ENCODE measurements at places on chromosomes 5 and 9.

- DNase-seq: no peak
These were observed 1.1 kb downstream of the IL4 start for GRCh38 chr5:132674671-132675506.

- no peak for DNase-seq
These were observed 195.5 kb downstream of the MAN2A1 start for GRCh38 chr5:109885205-109885604.

GRCh38 chr5:111227801-111228200 lies 3.6 kb downstream of the CAMK4 start:
- no peak for DNase-seq

GRCh38 chr9:90735952-90736351 lies 65.7 kb upstream of the SYK start:
- DNase-seq: no peak

DNA sequence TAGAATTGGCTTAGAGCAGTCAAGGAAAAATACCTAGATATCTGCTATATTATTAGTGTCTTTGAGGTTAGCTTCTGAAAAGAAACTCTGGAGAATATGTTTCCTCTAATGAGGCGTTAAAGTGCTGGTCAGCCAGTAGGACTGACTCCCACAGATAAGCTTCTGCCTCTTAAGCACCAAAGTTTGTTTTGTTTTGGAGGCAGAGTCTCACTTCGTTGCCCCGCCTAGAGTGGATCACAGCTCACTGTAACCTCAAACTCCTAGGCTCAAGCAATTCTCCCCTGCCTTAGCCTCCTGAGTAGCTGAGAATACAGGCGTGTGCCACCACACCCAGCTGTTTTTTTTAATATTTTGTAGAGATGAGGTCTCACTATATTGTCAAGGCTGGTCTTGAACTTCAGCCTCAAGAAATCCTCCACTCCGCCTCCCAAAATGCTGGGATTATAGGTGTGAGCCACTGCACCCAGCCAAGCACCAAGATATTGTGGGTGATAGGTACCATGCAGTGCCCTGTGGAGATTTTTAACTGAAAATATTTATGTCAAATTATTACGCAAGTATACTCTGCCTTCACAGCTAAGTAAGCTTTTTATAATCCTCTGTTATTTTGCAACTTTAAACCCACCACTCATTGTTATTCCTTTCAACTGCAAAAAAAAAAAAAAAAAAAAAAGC lies 24.7 kb upstream of the TMEM171 start:
- DNase-seq: no peak

- DNase-seq: no peak
These were observed 20.0 kb downstream of the RNF145 start for GRCh38 chr5:159189310-159189709.

GRCh38 chr5:38709678-38710306 lies 136.0 kb upstream of the OSMR start:
- DNase-seq: no peak

- no peak for DNase-seq
These were observed 169.6 kb downstream of the ASTN2 start for GRCh38 chr9:117245175-117245829.

- no peak for DNase-seq
These were observed 90.1 kb downstream of the ADAMTS6 start for GRCh38 chr5:65391591-65391990.

- DNase-seq: no peak
These were observed 187.5 kb upstream of the NR4A3 start for GRCh38 chr9:99634186-99634585.

DNA sequence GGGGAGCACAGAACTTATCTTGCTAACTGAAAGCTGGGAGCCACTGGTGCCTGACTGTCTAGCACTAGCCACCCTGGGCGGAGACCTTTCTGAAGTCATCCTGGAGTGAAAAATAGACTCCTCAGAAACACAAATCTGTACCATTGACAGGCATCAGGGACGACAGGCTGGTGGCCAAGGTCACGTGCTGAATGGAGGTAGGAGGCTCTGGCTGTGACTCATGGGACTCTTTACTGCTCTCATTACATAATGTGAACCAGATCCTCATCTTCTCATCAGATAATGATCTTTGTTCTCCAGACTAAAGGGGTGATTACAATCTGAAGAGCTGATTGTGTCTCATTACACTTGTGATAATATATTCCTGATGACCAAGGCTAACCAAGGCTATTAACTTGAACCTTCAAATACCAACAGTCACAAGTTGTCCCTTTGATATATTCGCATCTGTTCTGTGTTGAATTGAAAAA lies 91.8 kb downstream of the SEMA5A start:
- no peak for DNase-seq

DNA sequence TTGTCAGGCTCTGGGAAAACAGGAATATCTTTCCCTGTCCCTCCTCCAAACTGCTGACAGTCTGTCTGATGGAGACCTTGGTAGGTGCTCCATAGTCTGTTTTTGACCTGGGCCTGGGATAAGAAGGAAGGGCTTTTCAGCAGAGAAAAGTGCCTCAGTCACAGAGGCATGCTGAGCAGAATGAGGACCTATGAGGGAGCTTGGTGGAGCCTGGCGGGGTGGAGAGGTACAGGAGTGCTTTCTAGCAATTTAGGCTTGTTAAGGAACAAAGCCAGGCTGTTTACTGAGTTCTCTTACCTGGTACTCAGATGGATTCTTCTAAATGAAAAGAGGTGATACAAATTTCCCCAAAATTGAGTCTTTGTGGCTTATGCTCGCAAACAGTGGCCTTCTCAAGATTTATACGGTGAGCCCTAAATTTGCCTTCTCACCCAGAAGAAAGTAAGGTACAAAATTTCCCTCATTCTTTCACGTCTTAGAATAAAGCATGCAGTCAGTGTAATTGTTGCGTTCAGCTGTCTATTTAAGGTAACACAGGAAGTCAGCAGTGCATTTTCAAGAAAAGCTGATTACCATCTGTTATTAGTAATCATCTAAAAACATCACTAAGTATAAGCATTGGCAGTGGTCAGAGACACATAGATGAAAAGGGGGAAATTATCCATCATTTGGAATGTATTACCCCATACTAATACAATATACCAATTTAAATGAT lies 28.6 kb upstream of the IL13 start:
- no peak for DNase-seq

DNA sequence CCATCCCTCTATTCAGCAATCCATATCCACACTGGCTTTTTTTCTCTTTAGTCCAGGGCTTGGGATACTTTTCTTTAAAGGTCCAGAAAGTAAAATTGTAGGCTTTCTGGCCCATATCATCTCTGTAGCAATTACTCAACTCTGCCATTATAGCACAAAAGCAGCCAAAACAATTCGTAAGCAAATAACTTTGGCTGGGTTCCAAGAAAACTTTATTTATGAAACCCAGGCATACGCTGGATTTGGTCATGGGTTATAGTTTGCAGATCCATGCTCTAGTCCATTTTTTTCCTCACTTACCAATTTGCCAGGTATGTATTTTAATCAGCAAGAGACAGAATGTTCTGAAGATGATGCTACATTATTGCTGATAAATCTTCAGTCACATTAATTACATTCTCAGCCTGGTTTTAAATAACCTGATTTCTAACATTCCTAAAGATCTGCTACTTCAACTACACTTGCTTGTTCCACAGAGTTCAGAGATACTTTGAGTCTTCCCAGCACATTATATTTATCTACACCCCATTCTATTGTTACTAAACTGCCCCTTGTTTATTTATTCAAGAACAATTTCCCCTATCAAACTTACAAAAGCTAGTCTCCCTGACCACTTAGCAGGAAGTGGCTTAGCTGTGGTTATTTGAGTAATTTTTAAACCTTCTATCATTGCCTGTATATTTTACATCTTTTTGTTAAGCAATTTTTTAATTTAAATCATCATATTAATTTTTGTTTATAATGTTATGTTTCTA lies 161.0 kb downstream of the ISL1 start:
- no peak for DNase-seq

DNA sequence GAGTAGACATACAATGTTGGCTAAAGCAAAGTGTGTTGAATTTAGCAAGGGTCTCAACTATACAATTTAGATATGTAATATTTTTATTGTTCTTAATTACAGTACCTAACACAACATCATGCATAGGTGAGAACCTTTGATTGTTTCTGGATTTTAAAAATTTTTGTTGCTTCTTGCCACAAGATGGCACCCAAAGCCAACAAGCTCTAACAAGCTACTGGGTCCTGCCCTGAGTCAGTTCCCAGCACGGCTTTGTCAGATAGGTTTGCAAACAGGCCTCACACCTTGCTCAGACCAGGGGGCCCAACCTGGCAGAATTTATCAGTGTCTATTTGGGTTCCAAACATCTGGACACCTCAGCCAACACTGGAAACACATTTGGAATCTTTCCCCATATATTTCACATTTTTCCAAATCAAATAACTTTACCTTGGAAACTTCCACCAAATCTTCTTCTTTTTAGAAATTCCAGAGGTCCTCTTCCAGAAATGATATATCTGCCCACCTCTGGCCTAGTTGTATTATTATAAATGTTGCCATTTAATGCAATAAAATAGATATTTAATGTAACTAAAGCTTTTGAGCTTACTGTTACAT lies 49.5 kb upstream of the EGFLAM start:
- no peak for DNase-seq

- no peak for DNase-seq
These were observed 330.1 kb downstream of the ADGRV1 start for GRCh38 chr5:90888511-90889324.

- no peak for DNase-seq
These were observed 4.2 kb downstream of the DHX29 start for GRCh38 chr5:55303238-55303690.

DNA sequence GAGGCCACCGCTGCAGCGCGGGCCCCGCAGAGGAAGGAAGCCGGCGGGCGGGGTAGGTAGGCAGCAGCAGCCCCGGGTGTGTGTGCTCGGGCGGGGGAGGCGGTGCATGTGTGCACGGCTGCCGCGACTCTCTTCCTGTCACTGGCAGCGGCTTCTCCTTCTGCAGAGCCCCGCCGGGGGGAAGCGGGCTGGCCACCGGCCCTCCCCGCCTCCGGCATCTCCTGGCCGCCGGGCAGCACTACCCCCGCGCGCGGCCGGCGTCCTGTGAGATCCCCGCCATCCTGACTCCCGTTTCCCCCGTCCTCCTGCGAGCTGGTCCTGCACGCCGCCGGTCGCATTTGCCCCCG lies 315 bp downstream of the PIK3R1 start:
- DNase-seq: peak; percentile 4

- no peak for DNase-seq
These were observed 2.4 kb downstream of the ANKRD31 start for GRCh38 chr5:75234251-75234650.

DNA sequence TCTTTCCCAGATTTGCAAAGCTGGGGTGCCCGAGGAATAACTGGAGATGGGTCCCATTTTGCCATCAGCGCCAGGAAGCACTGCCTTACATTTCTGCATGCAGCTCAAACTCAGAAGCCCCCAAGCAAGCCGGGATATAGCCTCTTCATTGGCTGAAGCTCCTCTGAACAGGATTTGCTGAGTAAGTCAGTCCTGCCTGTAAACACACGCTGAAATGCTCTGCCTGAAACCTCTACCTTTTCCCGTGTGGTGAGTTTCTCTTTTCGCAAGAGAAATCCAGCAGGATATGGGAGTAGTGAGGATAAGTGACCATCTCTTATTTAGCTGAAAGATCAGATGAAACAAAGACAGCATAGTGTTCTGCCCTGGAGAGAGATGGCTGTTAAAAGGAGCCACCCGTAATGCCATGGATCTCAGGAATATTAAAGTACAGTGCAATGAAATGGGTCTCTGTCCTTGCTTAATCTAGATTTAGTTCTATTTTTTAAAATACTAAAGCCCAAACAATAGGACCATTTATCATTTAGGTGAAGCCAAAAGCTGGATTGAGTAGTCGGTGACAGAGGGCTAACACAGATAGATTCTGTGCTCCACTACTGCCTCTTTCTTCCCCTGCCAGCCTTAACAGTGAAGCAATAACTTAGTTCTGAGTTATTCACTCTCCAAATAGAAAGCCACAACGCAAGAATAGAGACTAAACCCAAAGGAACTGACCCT lies 177.5 kb upstream of the PPP2R2B start:
- DNase-seq: no peak

DNA sequence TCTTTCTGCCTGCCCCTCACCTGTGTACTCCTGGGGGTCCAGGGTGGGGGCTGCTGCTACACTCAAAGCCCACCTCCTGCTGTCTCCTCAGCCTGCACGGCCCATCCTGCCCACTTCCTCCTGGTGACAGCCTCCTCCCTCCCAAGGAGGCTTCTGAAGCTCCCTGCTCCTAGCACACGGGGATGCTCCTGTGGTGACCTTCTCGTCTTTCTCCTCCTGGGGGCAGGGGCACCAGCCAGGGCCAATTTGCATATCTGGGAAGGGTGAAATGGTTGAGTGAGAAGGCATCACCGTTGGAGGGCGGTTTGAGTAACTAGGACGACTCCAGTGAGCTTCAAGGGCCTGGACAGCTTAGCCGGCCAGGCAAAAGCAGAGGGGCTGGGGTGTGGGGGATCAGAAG lies 51.9 kb upstream of the COL5A1 start:
- DNase-seq: no peak

GRCh38 chr9:126791406-126792230 lies 13.2 kb upstream of the ZBTB43 start:
- DNase-seq: no peak

GRCh38 chr5:141783947-141784296 lies 94.3 kb downstream of the PCDH1 start:
- no peak for DNase-seq

- no peak for DNase-seq
These were observed 35.7 kb downstream of the INVS start for GRCh38 chr9:100134731-100135130.

DNA sequence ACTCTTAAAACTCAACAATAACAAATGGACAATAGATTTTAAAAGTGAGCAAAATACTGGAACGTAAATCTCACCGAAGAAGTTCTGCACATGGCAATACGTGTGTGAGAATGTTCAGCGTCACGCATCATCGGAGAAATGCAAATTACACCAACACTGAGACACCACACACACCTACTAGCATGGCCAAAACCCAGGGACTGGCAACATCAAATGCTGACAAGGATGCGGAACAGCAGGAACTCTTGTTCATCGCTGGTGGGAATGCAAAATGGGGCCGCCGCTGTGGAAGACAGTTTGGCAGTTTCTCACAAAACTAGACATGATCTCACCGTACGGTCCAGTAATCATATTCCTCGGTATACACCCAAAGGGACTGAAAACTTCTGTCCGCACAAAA lies 21.6 kb upstream of the CLPTM1L start:
- no peak for DNase-seq

- no peak for DNase-seq
These were observed 10.9 kb downstream of the PRKACG start for GRCh38 chr9:69003051-69003450.

GRCh38 chr5:131323378-131323777 lies 59.5 kb downstream of the CDC42SE2 start:
- no peak for DNase-seq

- DNase-seq: no peak
These were observed 11.3 kb downstream of the PHYKPL start for GRCh38 chr5:178221282-178221681.

Measured in stimulated activated CD8-positive, alpha-beta memory T cell treated with anti-CD3 and anti-CD28 coated beads, Interleukin-2, amount 100 ng/mL, for 1 hour (primary cell).